Stimulated activated CD4-positive, alpha-beta T cell treated with anti-CD3 and anti-CD28 coated beads, Interleukin-15, amount 100 ng/mL, for 1 hour (primary cell): ENCODE measurements at places on chromosomes 4 and X.

GRCh38 chr4:98606894-98607293 lies 51.5 kb downstream of the TSPAN5 start:
- no peak for DNase-seq

- no peak for DNase-seq
Measured at GRCh38 chrX:86154553-86154952, 6.3 kb downstream of the DACH2 start.

DNA sequence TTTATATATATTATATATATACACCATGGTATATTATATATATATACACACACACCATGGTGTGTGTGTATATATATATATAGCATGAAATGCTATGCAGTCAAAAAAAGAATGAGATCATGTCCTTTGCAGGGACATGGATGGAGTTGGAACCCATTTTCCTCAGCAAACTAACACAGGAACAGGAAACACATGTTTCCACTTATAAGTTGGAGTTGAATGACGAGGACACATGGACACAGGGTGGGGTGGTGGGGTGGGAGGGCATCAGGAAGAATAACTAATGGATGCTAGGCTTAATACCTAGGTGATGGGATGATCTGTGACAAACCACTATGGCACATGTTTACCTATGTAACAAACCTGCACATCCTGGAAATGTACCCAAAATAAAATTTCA lies 293.6 kb upstream of the NDST3 start:
- no peak for DNase-seq

- no peak for DNase-seq
Measured at GRCh38 chr4:110411574-110412011, 64.4 kb upstream of the ENPEP start.

GRCh38 chr4:5165420-5166369 lies 114.4 kb downstream of the STK32B start:
- no peak for DNase-seq

- DNase-seq, result no peak
Measured at GRCh38 chr4:86493460-86493859, 100.7 kb upstream of the PTPN13 start.

GRCh38 chrX:149629730-149630387 lies 1.7 kb downstream of the TMEM185A start:
- no peak for DNase-seq

DNA sequence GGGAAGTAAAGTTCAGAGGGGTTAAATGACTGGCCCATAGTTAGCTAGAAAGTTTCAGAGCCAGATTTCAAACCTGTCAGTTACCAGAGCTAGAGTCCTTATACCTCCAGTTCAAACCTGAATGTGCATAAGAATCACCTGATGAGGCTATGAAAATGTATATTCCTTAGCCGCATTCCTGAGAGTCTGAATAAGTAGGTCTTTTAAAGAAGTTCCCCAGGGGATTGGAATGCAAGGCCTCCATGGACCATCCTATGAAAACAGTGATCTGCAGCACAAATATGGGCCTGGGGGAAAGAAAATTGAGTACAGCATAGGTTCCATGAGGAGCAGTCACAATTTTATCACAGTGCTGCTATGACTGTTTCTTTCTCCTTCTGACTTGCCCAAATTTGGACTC lies 263.9 kb upstream of the CXorf66 start:
- no peak for DNase-seq

- DNase-seq, result no peak
Measured at GRCh38 chr4:153366486-153366885, 22.0 kb downstream of the MND1 start.

GRCh38 chrX:146863566-146863965 lies 49.0 kb upstream of the CXorf51A start:
- no peak for DNase-seq

GRCh38 chrX:6071731-6072130 lies 156.9 kb downstream of the NLGN4X start:
- no peak for DNase-seq

- no peak for DNase-seq
Measured at GRCh38 chrX:49226946-49227345, 6.2 kb downstream of the CACNA1F start.

DNA sequence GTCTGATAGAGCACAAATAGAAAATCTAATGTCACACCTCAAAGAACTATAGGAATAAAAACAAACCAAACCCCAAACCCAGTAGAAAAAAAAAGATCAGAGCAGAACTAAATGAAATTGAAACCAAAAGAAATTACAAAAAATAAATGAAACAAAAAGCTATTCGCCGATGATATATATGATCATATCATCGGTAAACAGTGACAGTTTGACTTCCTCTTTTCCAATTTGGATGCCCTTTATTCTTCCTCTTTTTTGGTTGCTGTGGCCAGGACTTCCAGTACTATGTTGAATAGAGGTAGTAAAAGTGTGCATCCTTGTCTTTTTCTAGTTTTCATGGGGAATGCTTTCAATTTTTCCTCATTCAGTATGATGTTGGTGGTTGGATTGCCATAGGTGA lies 215.3 kb upstream of the AR start:
- DNase-seq, result no peak
